ENCODE measurements at places on chromosomes 11 and 22.

DNA sequence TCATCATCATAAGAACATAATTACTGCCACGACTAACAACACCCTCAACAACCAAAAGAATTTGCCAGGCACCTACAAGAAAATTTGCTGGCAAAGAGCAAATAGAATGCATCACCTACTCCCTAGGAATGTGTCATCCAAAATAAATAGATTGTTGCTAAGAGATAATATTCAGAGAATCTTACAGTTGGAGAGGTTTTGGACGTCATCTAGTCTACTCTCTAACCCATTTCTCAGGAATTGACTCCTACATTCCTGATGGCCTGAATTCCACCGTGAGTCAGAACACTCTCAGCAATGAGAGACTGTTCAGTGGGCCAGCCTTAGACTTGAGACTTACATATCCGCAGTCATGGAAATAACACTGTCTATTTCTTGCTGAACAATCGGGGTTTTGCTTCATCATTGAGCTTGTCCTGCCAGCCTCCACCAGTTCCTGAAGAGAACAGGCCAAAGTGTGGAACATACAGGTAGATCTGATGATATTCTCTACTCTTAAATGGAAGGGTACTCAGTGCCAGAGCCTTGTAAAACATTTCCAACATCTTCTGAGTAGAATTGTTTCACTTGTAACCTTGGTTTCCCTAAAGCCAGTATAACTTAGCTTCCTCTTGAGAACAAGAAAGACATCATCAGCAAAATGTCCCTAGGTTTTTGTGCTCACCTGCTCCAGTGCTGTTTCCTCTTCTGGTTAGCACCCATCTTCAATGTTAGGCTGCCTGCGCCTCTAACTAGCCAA is 8.3 kb downstream of the KIRREL3 start:
- no peak for DNase-seq

GRCh38 chr11:15493921-15494620 is 379.3 kb downstream of the INSC start:
- DNase-seq: no peak

- peak; percentile 84 for DNase-seq
These were observed 12.4 kb upstream of the KLHL35 start for GRCh38 chr11:75445315-75445953.

GRCh38 chr22:20486229-20486628 is 9.4 kb downstream of the KLHL22 start:
- DNase-seq: peak; percentile 3
